ENCODE measurements at places on chromosomes 5 and 9.
A peak's percentile ranks its signal among the peaks of the same experiment; 100 is the strongest.

GRCh38 chr5:2577312-2578036 is 174.0 kb downstream of the IRX2 start:
- DNase-seq: no peak

GRCh38 chr5:65855766-65856315 is 70.5 kb upstream of the ERBIN start:
- no peak for DNase-seq

DNA sequence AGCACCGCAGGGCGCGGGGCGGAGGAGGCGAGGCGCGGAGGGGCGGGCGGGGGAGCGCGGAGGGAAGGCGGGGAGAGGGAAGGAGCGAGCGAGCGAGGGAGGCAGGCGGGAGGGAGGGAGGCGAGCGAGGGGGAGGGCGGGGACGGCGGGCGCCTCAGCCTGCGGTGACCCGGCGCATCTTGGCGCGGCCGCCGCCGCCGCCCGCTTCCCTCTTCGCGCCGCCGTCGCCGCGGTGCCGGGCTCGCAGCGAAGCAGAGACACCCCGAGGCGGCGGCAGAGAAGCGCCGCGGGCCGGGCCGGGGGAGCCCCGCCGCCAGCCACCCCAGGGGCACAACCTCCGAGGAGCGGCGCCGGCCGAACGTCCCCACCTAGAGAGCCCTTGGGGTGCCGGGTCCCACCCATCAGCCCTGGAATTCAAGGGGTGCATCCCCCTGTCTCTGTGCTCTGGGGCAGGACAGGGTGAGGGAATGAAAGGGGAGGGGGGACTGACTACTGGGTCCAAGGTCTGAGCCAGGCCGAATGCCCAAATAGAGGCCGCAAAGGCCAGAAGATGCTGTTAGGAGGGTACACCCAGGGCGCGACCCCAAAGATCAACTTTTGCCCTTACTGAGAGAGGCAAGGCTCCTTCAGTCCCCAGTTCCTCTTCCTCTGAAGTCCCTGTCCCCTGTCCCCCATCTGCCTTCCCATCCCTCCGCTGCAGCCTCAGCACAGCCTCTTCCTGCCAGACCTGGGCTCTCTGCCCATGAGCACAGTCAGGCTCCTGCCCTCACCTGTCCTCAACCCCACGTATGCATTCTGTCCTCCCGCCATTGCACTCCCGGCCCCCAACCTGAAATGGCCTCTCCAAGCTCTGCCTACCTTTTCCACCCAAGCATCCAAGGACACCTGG is at the start of gene ADAMTS2:
ADAMTS2 (minus strand) TSS at position 29 of the 889 bp plus-strand sequence. CDS start 133 bp downstream, outside the sequence.
- peak; percentile 90 for DNase-seq

GRCh38 chr9:25948182-25948581 is 269.9 kb upstream of the TUSC1 start:
- DNase-seq: no peak

DNA sequence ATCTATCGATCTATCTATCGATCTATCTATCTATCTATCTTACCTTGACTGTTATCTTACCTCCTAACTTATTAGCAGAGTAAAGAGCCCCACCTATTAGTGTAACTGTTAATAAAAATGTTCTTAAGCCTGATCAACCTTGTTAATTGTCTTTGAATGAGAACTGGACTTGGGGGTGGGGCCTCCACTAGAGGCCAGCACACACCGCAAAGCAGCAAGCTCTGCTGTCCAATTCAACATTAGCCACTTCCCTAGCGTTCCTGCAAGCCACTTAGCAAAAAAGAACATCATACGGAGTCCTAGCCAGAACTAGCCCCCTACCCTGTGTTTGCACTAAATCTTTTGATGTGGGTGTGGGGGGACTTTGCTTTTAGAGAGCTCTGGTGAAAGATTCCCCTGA is 515.8 kb downstream of the KDM4C start:
- no peak for DNase-seq

GRCh38 chr9:132773764-132774339 is 103.6 kb downstream of the GTF3C4 start:
- no peak for DNase-seq

DNA sequence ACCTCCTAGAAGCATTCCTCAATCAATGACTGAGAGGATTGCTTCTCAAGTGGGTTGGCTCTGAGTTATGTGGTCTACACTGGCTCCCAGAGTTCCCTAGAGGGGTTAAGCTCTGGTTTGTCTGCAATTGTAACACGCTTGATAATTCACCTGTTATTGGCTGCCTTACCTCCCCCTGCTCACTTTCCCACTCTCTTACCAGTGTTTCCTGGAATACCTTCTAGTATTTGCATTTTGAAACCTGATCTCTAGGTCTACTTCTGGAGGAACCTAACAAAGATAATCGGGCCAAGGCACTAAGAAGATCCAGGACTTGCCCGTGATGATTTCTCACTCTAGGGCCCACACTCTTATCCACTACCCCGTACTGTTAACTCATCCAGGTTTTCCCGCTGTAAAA is 110.1 kb upstream of the MAP3K1 start:
- DNase-seq: no peak

- DNase-seq: no peak
These were observed 121.9 kb downstream of the FGF18 start for GRCh38 chr5:171541341-171541776.

- DNase-seq: no peak
These were observed 171.9 kb downstream of the ENTREP1 start for GRCh38 chr9:69496846-69497450.

DNA sequence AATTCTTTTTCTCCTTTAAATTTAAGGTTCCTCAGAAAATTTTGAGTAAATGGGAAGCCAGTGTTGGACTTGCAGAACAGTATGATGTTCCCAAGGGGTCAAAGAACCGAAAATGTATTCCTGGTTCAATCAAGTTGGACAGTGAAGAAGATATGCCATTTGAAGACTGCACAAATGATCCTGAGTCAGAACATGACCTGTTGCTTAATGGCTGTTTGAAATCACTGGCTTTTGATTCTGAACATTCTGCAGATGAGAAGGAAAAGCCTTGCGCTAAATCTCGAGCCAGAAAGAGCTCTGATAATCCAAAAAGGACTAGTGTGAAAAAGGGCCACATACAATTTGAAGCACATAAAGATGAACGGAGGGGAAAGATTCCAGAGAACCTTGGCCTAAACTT is 76.0 kb downstream of the NSD1 start:
- DNase-seq: no peak

DNA sequence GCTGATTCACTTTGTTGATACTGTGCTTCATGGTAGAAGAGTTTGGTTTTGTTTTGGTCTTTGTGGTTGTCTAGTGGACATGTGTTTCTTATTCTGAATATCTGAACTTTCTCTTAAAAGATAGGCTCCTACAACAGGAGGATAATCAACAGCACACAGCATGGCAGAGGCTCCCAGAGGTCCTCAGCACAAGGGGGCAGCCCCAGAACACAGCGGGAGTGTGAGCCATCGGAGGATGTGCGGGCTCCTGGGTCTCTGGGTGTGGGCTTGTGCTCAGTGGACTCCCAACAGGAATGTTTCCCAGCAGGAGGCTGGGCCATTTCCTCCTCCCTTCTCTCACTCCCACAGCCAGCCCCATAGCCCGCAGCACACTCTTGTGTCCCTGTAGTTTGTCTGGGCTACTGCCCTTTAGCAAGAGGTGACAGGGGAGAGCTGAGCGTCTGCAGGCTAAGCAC is 164.3 kb upstream of the OTULINL start:
- no peak for DNase-seq

- DNase-seq: peak; percentile 46
These were observed 220.7 kb downstream of the FANCC start for GRCh38 chr9:95096807-95097206.

DNA sequence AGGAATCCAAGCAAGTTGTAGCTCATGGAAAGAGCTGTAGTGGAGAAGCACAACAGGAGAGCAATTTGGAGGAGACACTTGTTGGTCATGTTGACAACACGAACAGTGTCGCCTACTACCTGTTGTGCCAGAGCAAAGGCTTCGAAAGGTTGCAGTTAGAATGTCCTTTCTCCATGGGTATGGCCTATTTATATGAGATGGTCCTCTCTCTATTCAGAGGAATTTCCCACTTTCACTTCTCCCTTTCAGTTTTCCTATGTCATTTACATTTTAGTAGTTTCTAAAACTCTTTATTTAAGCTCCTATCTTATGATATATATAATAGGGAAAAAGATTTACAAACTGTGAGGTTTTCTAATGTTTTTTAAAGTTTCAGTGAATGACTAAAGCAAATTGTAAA is at the start of gene IFNB1:
IFNB1 (minus strand) TSS at position 162 of the 400 bp plus-strand sequence; CDS start at position 89, 73 bp downstream.
- no peak for DNase-seq

DNA sequence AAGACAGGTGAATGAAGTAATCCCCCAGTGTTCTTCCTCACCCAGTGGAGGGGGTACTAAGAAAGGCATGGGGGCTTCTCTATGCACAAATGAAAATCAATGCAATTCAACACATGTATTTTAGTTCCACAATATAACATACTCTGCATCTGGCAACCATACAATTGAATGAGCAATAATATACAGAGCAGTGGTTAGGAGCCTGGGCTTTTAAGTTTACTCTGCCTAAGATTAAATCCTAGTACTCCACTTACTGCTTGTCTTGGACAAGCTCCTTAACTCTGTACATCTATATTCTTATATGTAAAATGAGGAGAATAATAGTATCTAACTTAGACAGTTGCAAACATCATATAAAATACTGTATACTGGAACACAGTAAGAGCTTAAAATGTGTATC is 195.4 kb upstream of the TRIM32 start:
- no peak for DNase-seq

- DNase-seq: no peak
These were observed 543.7 kb downstream of the DMRTA1 start for GRCh38 chr9:22990349-22990748.

DNA sequence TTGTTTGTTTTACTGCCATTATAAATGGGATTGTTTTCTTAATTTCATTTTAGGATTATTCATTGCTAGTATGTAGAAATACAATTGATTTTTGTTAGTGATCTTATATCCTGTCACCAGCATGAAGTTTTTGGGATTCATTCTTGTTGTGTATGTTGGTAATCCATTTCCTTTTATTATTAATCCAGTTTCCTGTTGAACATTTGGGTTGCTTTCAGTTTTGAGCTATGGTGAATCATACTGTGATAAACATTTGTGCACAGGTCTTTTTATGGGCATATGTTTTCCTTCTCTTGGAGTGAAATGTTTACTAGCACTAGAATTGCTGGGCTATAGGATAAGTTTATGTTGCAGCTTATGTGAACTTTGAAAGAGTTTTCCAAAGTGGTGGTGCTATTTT is 69.6 kb downstream of the MAN2A1 start:
- no peak for DNase-seq

GRCh38 chr5:124599028-124599973 is 147.1 kb downstream of the ZNF608 start:
- DNase-seq: no peak

DNA sequence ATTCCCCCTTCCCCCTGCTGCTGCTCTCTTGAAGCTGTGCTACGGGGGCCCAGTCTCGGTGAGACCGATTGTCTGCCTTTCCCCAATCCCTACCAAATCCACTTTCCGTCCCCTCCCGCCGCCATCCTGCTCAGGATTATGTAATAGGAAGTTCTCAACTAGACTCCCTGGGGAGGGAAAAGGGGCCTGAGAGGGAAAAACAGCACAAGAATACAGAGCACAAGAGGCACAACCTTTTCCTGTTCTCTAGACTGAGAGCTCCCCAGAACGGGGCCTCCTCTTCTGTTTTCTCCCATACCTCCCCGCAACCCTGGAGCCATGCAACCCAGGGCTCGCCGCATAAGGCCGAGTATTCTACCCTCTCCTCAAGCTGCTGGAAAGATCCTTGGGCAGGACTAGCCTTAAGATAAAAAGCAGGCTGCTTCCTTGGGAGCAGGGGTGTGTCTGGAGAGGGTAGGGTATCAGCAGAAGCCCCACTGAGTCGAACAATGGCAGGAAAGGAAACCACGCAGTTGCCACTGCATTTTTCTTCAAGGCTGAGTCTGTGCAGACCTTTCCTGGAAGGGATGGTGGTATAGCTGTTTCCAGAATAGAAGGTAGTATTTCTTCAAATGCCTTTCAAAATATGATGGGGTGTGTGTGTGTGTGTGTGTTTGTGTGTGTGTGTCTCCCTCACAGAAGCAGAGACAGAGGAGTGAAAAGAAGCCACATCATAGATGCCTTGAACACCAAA is 12.9 kb downstream of the MYORG start:
- peak; percentile 62 for DNase-seq

DNA sequence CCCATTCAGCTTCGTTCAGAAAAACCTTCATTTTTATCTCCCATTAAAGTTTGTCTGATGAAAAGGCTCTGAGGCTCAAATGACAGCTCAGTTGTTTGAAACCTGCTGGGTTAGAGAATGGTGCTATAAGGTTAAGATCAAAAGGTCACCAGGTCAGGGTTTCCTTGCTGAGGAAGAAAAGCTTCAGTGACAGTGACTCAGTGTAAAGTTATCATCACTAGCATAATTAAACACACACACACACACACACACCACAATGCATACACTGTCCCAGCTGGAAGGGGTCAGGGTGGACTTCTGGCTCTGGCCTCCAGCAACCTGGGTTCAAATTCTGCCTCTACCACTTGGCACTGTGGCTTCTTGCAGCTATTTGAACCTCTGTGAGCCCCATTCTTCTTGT is 281.1 kb downstream of the DOCK8 start:
- no peak for DNase-seq

GRCh38 chr9:107020040-107020530 is 157.1 kb downstream of the ZNF462 start:
- DNase-seq: no peak

GRCh38 chr5:96734871-96735325 is 72.7 kb downstream of the CAST start:
- no peak for DNase-seq

GRCh38 chr9:91844190-91844589 is 105.8 kb downstream of the ROR2 start:
- DNase-seq: peak; percentile 75

- no peak for DNase-seq
These were observed 28.0 kb upstream of the SYK start for GRCh38 chr9:90773617-90774016.
